ENCODE measurements at places on chromosomes 5 and 9. TPM values are rescaled to one million over a fixed set of nuclear protein-coding genes. Genes with fewer than 3 reads are reported as not detected.

NEURL1B gene
- 0.40 TPM for total RNA-seq

ERAP2 gene
- 129 TPM for total RNA-seq

RNF208 gene
- 0.43 TPM for total RNA-seq

FCN2 gene
- not detected for total RNA-seq

ANKDD1B gene
- total RNA-seq, result 0.27 TPM

SLC36A2 gene
- total RNA-seq, result not detected

CYSRT1 gene
- 0.29 TPM for total RNA-seq

RFX3 gene
- 7.2 TPM for total RNA-seq

EGFLAM gene
- total RNA-seq, result 1.7 TPM

FAM163B gene
- not detected for total RNA-seq

RCL1 gene
- 22.3 TPM for total RNA-seq

CCL27 gene
- not detected for total RNA-seq

SPIN1 gene
- total RNA-seq, result 72.8 TPM

ARHGEF28 gene
- 120 TPM for total RNA-seq

ECSCR gene
- total RNA-seq, result 317 TPM

PAX5 gene
- total RNA-seq, result not detected

FBP2 gene
- not detected for total RNA-seq

MRPL50 gene
- total RNA-seq, result 19.5 TPM

RNF38 gene
- 40.2 TPM for total RNA-seq

ANKRD34B gene
- not detected for total RNA-seq

MPDZ gene
- 77.3 TPM for total RNA-seq

ZMAT2 gene
- 33.0 TPM for total RNA-seq

DUSP1 gene
- 73.1 TPM for total RNA-seq

RASEF gene
- under 0.01 TPM for total RNA-seq

FOXD4L6 gene
- total RNA-seq, result not detected

FBXW2 gene
- total RNA-seq, result 59.6 TPM

GABRA6 gene
- total RNA-seq, result 0.66 TPM

ZDHHC21 gene
- total RNA-seq, result 61.3 TPM

KIF4B gene
- 0.29 TPM for total RNA-seq

PCDHA5 gene
- under 0.01 TPM for total RNA-seq

WDR38 gene
- total RNA-seq, result not detected

IL17B gene
- total RNA-seq, result not detected

TAF11L14 gene
- not detected for total RNA-seq

SLCO6A1 gene
- total RNA-seq, result not detected

PTPRD gene
- total RNA-seq, result 1.6 TPM

FRRS1L gene
- total RNA-seq, result under 0.01 TPM

LCN2 gene
- not detected for total RNA-seq

TXNDC8 gene
- not detected for total RNA-seq

DMRT3 gene
- total RNA-seq, result not detected

ENTPD2 gene
- not detected for total RNA-seq

TYRP1 gene
- 0.66 TPM for total RNA-seq

PDZD2 gene
- 4.0 TPM for total RNA-seq

TIMD4 gene
- total RNA-seq, result not detected

GNA14 gene
- total RNA-seq, result 5.2 TPM

ENG gene
- 215 TPM for total RNA-seq

CFAP157 gene
- total RNA-seq, result under 0.01 TPM

CARTPT gene
- not detected for total RNA-seq

CTSL gene
- 121 TPM for total RNA-seq

PCDHGB2 gene
- total RNA-seq, result 1.3 TPM

ZDHHC11B gene
- total RNA-seq, result 0.14 TPM

VAV2 gene
- total RNA-seq, result 15.0 TPM

C1QTNF2 gene
- not detected for total RNA-seq

MLLT3 gene
- total RNA-seq, result 8.6 TPM

SLC45A2 gene
- total RNA-seq, result not detected

SPAAR gene
- 17.7 TPM for total RNA-seq

MATR3 gene
- 372 TPM for total RNA-seq

All from thoracic aorta endothelial cell (primary cell).